ENCODE measurements at places on chromosomes 3 and 15.

GRCh38 chr3:41088882-41089281, 110.4 kb upstream of the CTNNB1 start:
- no peak for DNase-seq

GRCh38 chr3:186210852-186211500, 102.1 kb upstream of the ETV5 start:
- DNase-seq = no peak

- no peak for DNase-seq
These were observed 44.5 kb upstream of the PDZRN3 start for GRCh38 chr3:73669260-73669659.

- DNase-seq = no peak
These were observed 81.1 kb downstream of the LRRK1 start for GRCh38 chr15:101000271-101000681.

DNA sequence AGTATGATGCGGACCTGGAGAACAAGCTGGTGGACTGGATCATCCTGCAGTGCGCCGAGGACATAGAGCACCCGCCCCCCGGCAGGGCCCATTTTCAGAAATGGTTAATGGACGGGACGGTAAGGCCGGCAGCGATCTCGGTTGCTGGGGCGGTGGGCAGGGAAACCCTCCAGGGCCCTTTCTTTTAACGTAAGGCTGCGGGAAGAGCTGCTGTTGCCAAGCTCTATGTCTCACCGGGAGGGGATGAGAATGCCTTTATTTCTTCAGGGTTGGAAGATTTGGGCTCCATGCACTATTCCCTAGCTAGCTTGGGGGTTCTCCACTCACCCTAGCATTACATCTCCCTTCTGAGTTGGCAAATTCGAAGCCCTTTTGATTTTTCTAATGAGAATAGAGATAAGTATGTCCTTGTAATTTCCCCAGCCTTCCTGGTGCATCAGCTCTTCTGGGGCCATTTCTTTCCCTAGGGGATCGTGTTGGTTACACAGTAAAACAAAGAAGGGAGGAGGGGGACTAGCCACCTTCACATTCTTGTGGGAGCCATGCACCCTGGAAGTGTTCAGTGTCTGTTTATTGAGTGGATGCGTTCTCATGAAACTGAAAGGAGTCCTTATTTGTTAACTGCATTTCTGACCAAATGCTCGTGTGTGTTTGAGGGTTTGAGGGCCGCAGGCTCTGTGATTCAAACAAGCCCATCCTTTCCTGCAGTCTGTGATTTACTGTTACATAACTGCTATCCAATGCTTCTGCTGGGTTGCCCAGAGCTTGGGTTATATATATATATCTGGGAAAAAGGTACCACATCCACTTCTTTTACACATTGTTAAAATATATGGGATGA, 982 bp downstream of the TAGLN3 start:
- no peak for DNase-seq

GRCh38 chr3:72143966-72144717, 359.2 kb upstream of the PROK2 start:
- no peak for DNase-seq
